Activated CD4-positive, CD25-positive, alpha-beta regulatory T cell (primary cell): ENCODE measurements at places on chromosomes 5 and 9.
A peak's percentile ranks its signal among the peaks of the same experiment; 100 is the strongest.

GRCh38 chr5:39209924-39210323 is 9.4 kb downstream of the FYB1 start:
- peak; percentile 16 for DNase-seq

GRCh38 chr9:124339603-124340146 is 75.6 kb downstream of the PSMB7 start:
- DNase-seq: no peak

- no peak for DNase-seq
These were observed 3.2 kb downstream of the OTP start for GRCh38 chr5:77635067-77635916.

- no peak for DNase-seq
These were observed 515 bp downstream of the UTP15 start for GRCh38 chr5:73565969-73566547.

DNA sequence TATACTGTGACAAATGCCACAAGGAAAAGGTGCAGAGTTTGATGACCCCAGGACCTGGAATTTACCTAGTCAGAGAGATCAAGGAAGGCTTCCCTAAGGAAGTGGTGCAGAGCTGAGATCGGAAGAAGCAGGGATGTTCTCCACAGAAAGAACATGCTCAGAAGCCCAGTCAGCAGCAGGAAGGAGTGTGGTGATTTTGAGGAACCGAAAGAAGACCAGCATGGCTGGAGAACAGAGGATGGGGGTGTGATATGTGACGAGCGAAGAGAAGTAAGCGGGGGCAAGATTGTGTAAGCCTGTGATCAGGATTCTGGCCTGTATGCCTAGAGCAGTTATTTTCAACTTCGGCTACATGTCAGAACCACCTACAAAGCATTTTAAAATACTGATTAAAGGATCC is 18.7 kb upstream of the PIK3R1 start:
- DNase-seq: no peak

DNA sequence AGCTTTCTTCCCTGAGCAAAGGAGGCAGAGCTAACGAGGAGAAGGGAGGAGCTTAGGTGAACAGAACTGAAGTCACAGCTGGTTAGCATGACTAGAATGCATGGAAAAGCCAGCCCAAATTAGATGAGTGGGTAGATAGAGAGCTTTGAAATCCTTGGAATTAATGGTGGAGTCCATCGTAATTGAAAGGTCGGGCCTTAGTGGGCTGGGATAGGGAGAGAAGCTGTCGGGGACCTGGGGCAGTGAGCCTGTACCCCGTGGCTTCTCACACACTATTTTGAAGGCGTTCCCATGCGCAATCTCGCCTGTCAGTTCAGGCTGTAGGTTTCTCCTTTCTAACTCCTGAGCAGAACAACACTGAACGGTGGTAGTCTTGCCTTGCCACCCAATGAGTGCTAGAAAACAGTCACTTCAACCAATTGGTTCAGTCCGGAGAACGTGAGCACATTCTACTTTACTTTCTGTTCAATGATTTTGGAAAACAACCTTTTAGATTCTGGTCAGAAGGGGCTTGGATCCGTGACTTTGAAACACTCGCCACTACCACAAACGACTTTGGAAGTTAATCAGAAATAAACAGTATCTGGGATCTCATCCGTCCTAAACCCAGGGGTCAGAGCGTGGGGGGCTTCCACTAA is 655 bp upstream of the RAI14 start:
- DNase-seq: no peak

GRCh38 chr9:94933511-94933828 is 207.0 kb downstream of the AOPEP start:
- no peak for DNase-seq

- no peak for DNase-seq
These were observed 96.9 kb downstream of the ATG10 start for GRCh38 chr5:82068723-82069122.

GRCh38 chr9:221989-222776 is 7.5 kb downstream of the DOCK8 start:
- DNase-seq: no peak

- no peak for DNase-seq
These were observed 67.2 kb downstream of the MRPS30 start for GRCh38 chr5:44875661-44876605.

GRCh38 chr9:19440823-19441580 is 32.2 kb downstream of the ACER2 start:
- no peak for DNase-seq

GRCh38 chr5:168480601-168481000 is 5.7 kb upstream of the RARS1 start:
- DNase-seq: no peak

DNA sequence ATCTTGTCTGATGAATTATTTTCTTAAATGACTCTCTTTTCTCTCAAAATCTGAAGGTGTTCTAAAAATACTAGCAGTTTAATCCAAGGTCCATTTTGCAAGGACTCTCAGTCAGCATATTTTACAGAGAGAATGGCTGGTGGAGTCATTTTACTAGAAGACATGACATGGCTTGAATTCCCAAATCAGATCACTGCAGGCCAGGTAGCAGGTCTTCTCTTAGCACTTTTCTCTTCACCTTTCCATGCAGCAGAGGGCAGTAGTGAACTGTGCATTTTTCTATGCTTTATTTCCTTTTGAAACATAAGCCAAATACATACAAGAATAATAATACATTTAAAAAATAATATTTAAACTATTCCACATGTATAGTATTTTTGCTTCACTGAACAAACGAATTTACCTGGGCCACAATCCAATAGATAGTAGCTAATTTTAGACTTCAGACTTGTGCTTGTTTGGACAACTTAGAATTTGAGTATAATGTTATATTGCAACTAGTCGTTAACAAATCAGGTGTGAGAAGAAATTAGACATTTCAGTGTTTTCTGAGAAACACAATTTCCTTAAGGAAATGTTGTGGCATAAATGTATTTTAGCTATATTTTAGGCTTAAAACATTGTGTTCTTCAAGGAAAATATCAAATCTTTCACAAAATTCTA is 289.4 kb upstream of the DAB2 start:
- DNase-seq: no peak

GRCh38 chr5:27906481-27906880 is 868.1 kb upstream of the CDH9 start:
- no peak for DNase-seq

DNA sequence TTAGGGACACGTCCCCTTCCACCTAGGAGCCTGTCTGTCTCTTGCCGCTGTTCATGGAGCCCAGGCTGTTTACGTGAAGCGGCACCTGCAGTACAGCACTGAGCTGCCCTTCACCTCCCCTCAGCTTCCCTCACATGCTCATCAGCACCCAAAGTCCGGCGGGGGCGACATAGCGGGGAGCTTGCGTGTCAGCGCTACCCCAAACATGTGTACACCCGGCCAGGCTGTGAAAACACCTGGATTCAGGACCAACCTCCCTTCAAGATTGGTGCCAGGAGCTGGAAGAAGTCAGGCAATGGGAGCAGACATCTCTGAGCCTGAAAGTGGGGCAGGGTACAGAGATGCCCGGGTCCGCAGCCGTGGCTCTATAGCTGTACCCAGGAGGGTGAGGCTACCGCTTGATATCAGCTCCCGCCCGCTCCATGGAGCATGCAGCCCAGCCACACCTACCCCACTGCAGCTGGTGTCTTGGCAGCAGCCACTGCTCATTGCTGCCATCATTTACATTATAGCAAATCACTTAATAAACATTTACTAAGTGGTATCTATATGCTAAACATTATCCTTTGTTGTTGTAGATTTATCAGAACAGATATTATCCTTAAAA is 712.1 kb downstream of the CDH9 start:
- no peak for DNase-seq

- no peak for DNase-seq
These were observed 638.3 kb upstream of the DMAC1 start for GRCh38 chr9:8437876-8438275.

DNA sequence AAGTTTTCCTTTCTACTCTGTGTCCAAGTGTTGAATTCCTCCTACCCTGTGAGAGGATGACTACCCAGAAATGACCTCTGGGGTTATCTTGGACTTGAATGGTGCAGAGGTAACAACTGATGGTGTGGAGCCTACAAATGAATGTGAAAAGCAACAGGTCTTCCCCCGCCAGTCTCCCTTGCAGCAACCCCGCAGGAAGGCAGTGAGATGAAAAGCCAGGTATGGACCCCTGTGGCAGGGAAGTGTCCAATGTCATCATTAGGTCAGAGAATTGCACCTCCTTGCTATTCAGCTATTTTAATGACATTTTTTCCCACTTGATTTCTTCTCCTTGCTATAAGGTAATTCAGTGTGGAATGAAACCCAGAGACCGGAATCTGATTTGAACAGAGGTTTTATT is 58.5 kb downstream of the MAT2B start:
- no peak for DNase-seq

GRCh38 chr5:164998142-164998541 is 1492.7 kb downstream of the MAT2B start:
- DNase-seq: no peak

- no peak for DNase-seq
These were observed 119.3 kb upstream of the MAN2A1 start for GRCh38 chr5:109570362-109570874.

DNA sequence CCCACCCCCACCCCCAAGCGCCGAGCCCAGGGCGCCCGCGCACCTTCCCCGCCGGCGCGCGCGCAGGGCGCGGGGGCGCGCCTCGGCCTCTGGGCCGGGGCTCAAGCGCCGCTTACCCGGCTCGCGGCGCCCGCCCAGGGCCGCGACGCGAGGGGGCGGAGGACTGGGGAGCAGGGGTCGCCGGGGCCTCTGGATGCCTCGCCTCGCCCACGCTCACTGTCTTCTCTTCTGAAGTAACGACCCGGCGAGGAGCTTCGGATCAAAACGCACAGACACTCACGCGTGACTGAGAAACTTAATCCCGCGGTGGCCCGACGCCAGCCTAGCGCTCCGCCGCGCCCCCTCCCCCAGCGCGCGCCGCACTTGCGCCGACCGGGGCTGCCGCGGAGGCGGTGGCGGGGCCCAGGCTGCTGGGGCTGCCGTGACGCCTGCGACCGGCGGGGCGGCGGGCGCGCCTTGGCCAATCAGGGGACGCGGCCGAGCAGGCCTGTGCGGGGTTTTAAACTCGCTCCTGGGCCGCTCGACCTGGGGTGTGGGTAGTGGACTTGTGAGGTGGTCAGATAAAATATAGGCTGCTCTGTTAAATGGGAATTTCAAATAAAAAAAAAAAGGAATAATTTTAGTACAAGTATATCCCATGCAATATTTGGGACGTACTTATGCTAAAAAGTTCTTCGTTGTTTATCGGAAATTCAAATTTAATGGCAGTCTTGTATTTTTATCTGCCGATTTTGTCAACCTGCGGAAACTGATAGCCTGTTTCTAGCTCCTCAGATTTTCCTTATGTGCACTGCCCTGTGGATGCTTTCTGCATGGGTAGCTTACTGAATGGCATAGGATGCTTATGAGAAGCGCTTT is at the start of gene MPDZ:
TSS of gene MPDZ (minus strand) at position 409 of the 858 bp plus-strand sequence. CDS start 29,377 bp downstream, outside the sequence.
- no peak for DNase-seq

- no peak for DNase-seq
These were observed 22.4 kb upstream of the GTF3C5 start for GRCh38 chr9:133008406-133008805.

GRCh38 chr9:110874963-110875674 is 163.2 kb downstream of the LPAR1 start:
- DNase-seq: no peak

GRCh38 chr5:17220469-17220868 is 3.0 kb downstream of the BASP1 start:
- no peak for DNase-seq

- DNase-seq: peak; percentile 1
These were observed 1.3 kb upstream of the REEP5 start for GRCh38 chr5:112923148-112923917.

DNA sequence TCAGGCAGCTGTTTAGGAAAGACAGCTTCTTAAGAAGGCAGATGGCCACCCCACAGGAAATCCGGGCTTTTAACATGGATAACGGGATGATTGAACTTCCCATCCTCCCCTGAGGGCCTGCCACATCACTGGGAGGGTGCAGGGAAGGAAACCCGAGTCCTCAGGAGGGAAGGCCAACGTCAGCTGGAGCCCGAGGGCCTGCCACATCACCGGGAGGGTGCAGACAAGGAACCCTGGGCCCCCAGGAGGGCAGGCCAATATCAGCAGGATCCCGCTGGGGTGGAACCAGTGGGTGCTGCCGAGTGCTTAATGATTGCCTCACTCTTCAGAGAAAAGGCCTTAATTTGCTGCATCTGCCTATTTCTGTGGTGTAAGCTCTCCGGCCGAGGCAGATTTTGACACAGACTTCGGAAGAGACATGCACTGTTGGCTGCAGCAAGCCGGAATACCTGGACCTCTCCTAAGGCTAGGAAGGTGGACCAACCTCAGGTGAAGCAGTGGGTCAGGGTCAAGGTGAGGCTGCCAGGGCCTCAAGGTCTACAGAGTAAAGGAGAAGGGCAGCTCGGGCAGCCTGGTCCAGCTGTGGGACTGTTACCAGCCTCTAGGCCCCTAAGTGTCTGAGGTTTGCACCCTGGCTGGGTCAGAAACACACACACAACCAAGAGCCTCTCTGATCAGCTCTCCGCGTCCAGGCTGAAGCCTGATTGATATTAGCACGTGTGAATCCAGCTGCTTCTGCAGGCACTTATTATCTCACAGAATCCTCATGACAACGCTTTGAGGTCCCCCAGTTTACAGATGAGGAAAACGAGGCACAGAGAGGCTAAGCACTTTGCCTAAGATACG is 14.8 kb upstream of the COL5A1 start:
- no peak for DNase-seq

DNA sequence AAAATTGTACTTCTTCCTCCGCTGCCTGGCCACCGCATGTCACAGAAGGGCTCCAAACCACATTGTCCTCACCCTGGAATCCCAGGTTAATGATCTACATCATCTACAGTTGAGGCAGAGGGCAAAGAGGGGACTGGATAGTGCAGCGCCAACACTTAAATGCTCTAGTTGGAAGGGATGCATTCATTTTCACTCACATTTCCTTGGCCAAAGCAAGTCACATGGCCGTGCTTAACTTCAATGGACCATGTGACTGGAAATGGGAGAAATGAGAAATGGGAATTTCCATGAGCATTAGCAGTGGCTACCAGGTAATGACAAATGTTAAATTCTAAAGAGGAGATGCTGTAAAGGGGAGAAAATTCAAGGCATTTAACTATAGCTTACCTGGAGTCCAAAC is 13.3 kb upstream of the GNAQ start:
- DNase-seq: no peak

DNA sequence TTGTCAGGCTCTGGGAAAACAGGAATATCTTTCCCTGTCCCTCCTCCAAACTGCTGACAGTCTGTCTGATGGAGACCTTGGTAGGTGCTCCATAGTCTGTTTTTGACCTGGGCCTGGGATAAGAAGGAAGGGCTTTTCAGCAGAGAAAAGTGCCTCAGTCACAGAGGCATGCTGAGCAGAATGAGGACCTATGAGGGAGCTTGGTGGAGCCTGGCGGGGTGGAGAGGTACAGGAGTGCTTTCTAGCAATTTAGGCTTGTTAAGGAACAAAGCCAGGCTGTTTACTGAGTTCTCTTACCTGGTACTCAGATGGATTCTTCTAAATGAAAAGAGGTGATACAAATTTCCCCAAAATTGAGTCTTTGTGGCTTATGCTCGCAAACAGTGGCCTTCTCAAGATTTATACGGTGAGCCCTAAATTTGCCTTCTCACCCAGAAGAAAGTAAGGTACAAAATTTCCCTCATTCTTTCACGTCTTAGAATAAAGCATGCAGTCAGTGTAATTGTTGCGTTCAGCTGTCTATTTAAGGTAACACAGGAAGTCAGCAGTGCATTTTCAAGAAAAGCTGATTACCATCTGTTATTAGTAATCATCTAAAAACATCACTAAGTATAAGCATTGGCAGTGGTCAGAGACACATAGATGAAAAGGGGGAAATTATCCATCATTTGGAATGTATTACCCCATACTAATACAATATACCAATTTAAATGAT is 28.6 kb upstream of the IL13 start:
- DNase-seq: no peak

GRCh38 chr9:96725576-96725975 is 52.3 kb downstream of the ZNF510 start:
- no peak for DNase-seq

GRCh38 chr5:31455172-31455571 is 76.7 kb downstream of the DROSHA start:
- no peak for DNase-seq
